ENCODE measurements at places on chromosomes 5 and 9. TPM values are rescaled to one million over a fixed set of nuclear protein-coding genes. Genes with fewer than 3 reads are reported as not detected.

Gene NTNG2
- total RNA-seq, result 2.2 TPM

Gene TLX3
- total RNA-seq, result not detected

GRCh38 chr9:33167084-33167971, at the start of gene B4GALT1:
Gene B4GALT1 (minus strand): TSS chr9:33167336. CDS start chr9:33167169, 167 bp downstream.
- DNase-seq, result peak; percentile 99

DNA sequence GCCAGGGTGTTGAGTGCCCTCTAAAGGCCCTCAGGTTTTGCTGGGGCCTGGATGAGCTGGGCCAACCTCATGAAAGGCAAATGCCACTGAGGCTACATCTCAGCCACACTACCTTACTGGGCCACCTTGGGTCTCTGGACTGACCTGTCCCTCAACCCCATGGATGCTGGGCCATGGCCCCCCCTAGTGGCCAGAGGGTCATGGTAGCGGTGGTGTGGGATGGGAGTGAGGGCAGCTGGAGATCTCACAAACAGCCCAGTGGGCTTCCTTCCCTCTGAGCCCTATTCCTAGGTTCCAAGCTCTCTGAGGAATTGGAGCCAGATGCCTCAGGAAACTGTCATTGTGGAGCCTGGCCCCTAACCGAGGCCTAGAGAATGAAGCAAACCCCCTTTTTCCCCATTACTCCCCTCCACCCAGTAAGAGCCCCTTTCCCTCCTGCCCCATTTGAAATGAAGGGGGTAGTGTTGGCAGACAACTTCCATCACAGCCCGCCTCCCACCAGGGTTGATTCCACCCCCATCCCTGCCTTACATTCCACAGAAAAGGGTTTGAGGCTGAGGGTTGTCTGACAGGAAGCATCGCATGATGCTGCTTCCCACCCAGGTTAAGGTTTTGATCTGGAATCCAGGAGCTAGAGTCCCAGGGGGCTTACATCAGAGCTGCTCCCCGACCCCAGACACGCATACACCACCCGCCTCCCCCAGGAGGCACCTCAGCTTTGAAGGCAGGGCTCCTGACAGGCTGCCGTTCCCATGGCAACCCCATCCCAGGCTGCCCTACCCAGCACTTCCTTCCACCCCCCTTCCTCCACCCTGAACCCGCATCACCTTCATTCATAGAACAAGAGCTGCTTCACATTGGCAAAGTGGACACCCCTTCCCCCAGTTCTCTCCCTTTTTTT, 63.9 kb downstream of the PCDH1 start:
- DNase-seq, result no peak

- DNase-seq, result no peak
Observed at GRCh38 chr5:132456296-132456986, 34.1 kb downstream of the IRF1 start.

- DNase-seq, result no peak
Observed at GRCh38 chr9:3511551-3511950, 14.2 kb downstream of the RFX3 start.

DNA sequence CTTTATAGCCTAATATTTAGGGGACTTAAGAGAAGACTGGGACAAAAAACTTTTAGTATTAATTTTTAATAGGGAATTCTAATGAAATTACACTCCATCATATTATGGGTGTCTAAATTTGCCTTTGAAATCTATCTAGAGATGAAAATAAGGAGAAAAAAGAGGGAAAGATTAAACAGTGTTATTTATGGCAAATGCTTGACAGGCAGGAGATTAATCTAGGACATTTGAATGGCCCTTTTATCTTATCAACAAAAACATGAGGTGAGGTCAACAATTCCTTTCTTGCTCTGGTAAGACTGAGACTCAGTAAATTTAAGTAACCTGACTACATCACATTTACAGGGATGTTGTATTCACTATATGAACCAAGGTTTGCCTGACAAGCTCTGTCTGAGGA, 852.8 kb upstream of the CTNND2 start:
- no peak for DNase-seq

DNA sequence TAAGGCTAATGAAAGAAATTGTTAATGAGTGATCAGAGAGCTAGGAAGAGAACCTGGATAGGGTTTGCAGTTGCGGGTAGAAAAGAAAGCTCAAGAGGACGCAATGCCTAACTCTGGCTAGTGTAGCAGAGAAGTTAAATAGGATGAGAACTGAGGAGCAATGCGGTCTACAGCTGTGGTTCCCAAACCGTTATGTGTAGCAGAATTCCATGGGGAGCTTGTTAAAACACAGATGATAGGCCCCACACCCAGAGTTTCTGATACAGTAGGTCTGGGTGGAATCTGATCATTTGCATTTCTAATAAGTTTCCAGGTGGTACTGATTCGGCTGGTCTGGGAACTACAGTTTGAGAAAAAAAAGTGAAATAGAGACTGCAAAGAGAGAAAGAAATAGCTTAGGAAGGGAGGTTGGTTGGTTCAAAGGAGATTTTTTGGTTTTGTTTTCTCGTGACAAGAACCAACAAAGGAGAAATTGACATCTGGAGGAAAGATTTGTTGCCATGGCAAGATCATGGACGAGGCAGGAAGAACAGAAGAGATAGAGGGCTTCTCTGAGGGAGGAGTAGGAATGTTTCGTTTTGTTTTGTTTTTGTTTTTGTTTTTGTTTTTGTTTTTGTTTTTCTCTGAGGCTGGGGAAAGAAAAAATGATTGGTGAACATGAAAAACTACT, 276.1 kb downstream of the ARRDC3 start:
- DNase-seq, result no peak

- DNase-seq, result no peak
Observed at GRCh38 chr9:90064971-90065370, 460.2 kb downstream of the GADD45G start.

DNA sequence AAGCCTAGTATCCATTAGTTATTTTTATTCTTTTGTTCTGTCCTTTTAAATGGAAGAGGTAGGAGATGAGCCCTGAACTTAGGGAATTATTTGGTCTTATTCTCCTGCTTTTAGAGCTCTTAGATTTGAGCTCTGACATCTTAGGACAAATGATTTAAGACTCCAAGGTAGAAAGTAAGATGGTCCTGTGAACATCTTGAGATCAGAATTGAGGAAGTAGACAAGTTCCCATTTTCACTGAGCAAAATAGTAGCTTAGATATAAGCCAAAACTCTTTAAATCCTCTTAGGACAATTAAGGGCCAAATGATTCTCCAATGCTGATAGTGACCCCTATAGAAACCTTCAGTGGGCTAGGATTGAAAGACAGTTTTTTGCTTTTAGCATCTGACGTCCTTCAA, 53.0 kb upstream of the RUSC2 start:
- DNase-seq, result no peak

All from kidney (tissue), 22 donors.